ENCODE measurements at places on chromosomes 16 and 17.

DNA sequence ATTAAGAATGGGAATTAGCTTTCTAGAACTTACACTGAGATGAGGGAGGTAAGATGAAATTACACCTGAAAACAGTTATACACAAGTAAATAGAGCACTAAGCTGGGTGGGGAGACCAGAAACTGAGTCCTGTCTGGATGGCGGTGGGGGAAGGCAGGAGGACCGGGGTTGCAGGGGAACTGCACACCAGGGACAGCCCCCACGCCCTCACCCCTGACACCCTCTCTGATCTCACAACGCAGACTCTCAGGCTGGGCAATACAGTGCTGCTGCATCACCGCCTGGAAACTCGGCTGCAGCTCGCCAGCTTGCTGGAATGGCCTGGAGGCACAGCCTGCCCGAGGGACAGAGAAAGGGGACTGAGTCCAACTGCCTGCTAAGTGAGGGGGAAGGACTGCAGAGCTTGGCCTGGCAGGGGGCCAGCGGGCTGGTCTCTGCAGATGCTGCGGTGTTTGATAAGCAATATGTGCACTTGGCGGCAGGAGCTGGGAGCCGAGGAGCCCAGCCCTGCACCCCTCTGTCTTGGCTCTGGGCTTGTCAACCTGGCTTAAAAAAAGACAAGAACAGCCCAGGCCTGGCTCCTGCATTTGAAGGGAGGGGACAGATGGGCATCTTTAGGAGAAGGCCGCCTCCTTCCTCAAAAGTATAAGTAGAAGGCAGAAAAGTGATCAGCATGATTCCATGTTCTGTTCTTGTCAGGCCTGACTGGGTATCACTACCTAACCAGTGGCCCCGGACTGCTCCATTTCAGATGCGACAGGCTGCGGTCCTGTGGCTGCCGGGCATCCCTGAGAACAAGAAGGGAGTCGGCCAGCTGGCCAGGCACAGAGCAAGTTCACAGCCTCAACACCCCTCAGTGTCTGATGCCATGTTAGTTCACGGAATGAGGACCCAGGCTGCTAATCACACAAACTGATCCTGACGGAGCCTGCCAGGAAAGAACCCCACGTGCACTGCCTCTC, 30.2 kb downstream of the SPHK1 start:
- DNase-seq, result no peak

DNA sequence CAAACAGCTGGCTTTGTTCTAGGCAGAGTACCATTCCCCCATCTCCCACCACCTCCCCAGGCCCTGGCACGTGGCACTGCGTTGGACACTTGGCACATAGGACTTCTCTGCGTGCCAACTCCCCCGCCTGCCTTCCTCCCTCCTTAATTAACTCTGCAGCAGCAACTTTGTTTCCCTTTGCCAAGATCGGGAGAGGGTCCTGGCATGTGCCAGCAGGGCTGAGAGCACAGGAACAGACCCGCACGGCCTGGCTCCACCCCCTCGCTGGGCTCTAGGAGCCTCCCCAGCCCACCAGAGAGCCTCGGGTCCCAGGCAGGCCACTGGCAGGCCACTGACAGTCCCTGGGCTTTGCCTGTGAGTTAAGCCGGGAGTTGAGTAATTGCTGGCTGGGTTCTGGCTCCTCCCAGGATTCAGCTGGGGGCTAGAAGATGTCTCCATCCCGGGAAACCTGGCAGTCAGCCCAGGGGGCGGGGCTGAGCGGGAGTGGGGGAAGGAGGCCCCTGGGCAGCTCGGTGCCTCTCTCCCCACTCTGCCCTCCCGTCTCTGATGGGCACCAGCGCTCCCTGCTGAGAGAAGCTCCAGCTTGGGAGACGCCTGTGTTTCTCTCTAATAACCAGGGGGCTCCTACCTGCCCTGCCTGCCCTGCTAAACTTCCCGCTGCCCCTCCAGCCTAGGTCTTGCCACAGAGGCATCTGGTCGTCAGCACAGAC, 224.0 kb upstream of the TNRC6C start:
- DNase-seq, result peak; percentile 91

DNA sequence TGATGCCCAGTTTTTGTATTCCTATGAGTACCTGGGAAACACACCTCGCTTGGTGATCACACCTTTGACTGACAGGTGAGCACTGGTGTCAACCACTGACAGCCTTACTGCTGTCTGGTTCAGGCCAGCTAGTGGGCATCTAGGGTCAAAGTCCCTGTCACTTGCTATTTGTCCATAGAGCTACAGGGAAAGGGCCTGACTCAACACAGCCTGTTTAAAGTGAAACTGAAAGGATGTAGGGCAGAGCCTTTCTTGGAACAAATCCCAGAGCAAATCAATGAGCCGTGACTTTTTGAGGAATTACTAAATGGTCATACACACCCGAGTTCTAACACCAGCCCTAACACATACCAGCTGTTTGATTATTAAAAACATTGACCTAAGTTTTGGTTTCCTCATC, 106.8 kb downstream of the DNAH9 start:
- DNase-seq, result no peak

- no peak for DNase-seq
Observed at GRCh38 chr16:11389631-11390565, 44.6 kb downstream of the RMI2 start.

Data from NCI-H187 (cell line).